ENCODE measurements at places on chromosomes 5 and 9. TPM values are rescaled to one million over a fixed set of nuclear protein-coding genes. Genes with fewer than 3 reads are reported as not detected.

CDH9 gene
- total RNA-seq, result not detected

PHF24 gene
- total RNA-seq, result 0.55 TPM

DMRT3 gene
- total RNA-seq, result not detected

GTF2H2C gene
- 26.4 TPM for total RNA-seq

STK10 gene
- total RNA-seq, result 22.7 TPM

SLC36A3 gene
- total RNA-seq, result not detected

MIGA2 gene
- 56.2 TPM for total RNA-seq

MYMK gene
- not detected for total RNA-seq

PCDHGA12 gene
- total RNA-seq, result 3.0 TPM

All from mucosa of descending colon (tissue), 3 donors.